Cortex of kidney (tissue), 1 donor: ENCODE measurements at places on chromosomes 12 and 14.

GRCh38 chr14:23513818-23514643, 37.5 kb downstream of the ZFHX2 start:
- DNase-seq, result no peak

DNA sequence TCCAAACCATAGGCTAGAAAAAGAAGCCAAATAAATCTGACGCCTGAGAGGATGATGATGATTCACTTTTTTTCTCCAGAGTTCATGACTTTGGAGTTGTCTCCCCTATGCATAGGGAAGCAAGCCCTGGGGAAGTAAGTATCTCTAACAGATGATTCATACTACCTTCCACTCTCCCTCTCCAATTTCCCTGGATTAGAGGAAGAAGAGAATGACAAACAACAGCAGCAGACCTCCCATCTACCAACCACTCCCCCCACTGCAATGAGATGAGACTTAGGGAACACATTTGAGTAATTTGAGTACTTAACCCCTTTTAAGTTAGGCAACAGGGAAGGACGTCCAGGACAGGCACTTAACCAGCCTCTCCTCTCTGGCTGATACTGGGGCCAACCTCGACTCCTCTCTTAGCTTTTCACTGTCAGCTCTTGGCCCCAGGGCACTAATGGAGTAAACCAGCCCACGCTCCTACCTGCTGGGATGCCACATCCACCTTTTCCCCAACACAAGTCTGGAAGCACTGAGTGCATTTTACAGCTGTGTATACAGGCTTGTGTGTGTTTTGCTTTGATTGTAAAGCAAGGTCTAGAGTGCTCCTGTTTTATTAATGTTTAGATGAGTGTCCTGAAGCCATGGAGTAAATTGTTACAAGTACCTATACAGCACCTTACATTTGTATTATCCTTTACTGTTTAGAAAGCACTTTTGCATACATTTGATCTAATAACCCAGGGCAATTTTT, 180.7 kb downstream of the PHLDA1 start:
- DNase-seq, result no peak

- no peak for DNase-seq
These were observed 32.8 kb downstream of the GALC start for GRCh38 chr14:87960013-87960787.

DNA sequence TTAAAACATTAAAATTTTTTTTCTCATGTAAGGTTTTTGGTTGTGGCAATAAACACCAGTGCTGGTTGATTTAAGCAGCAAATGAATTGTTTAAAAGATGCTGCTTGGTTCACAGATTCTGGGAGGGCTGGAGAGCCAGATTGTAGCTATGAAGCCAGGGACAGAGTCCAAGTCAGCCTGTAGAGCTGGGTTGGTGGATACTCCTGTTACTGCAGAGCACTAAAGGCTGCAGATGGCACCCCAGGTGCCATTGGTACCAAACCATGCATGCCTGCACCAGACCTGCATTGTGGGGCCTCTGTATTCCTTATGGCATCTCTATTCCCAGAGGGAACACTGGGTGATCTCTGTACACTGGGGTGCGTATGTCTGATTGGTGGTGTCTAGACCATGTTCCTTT, 113.3 kb downstream of the SNAPC1 start:
- DNase-seq, result no peak

- no peak for DNase-seq
These were observed 3.5 kb downstream of the AICDA start for GRCh38 chr12:8609061-8609570.

GRCh38 chr14:68661226-68662225, 131.3 kb downstream of the ZFP36L1 start:
- DNase-seq, result no peak

GRCh38 chr14:76329154-76329928, 46.6 kb upstream of the ESRRB start:
- DNase-seq, result no peak

DNA sequence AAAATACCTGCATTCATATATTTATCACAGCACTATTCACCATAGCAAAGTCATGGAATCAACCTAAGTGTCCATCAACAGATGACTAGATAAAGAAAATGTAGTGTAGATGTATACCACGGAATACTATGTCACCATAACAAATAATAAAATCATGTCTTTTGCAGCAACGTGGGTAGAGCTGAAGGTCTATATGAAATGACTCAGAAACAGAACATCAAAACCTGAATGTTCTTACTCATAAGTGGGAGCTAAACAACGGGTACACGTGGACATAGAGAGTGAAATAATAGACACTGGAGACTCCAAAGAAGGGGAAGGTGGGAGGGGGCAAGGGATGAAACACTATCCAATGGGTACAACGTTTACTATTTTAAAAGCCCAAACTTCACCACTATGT, 37.9 kb downstream of the SLC38A1 start:
- DNase-seq, result no peak

- no peak for DNase-seq
These were observed 141.9 kb downstream of the DPF3 start for GRCh38 chr14:72752034-72752412.

GRCh38 chr12:47797441-47797840, 22.3 kb downstream of the HDAC7 start:
- DNase-seq, result no peak

- no peak for DNase-seq
These were observed 22.3 kb downstream of the PRIMA1 start for GRCh38 chr14:93765970-93766369.

DNA sequence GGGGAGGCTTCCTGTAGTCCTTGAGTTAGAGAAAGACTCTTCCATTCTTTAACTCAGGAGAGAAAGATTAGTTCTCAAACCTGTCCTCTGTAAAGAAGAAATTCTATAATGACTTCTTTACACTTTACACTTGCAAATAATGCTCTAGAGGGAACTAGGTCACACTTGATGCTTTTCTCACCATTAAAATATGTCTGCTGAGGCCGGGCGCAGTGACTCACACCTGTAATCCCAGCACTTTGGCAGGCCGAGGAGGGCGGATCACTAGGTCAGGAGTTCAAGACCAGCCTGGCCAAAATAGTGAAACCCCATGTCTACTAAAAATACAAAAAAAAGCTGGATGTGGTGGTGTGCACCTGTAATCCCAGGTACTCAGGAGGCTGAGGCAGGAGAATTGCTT, 6.3 kb downstream of the NTN4 start:
- DNase-seq, result no peak

GRCh38 chr12:106715582-106715981, 58.9 kb upstream of the RIC8B start:
- DNase-seq, result no peak

- no peak for DNase-seq
These were observed 26.6 kb upstream of the GTF2A1 start for GRCh38 chr14:81247271-81247766.

DNA sequence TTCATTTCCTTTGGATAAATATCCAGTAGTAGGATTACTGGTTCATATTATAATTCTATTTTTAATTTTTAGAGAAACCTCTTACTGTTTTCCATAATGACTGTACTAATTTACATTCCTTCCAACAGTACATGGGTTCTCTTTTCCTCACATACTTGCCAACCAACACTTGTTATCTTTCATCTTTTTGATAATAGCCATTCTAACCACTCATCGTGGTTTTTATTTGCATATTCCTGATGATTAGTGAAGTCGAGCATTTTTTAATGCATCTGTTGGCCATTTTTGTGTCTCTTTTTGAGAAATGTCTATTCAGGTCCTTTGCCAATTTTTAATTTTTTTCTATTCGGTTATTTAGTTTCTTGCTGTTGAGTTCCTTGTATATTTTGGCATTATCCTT, 457.7 kb upstream of the PDE3A start:
- no peak for DNase-seq

- DNase-seq, result no peak
These were observed 29.7 kb downstream of the KTN1 start for GRCh38 chr14:55609681-55610080.

GRCh38 chr12:105084251-105085250, at the start of gene ALDH1L2:
Gene ALDH1L2 (minus strand): TSS chr12:105084458. CDS start chr12:105084436, 22 bp downstream.
- no peak for DNase-seq

- DNase-seq, result no peak
These were observed 265.3 kb upstream of the PRICKLE1 start for GRCh38 chr12:42854826-42855225.

GRCh38 chr12:14962153-14962539, 745 bp upstream of the ARHGDIB start:
- no peak for DNase-seq
